ENCODE measurements at places on chromosomes 3 and 15. TPM values are rescaled to one million over a fixed set of nuclear protein-coding genes. Genes with fewer than 3 reads are reported as not detected.

CLRN1 gene
- total RNA-seq, result not detected

SCAMP5 gene
- total RNA-seq, result 0.43 TPM

CELSR3 gene
- total RNA-seq, result 1.4 TPM

SERPINI2 gene
- total RNA-seq, result not detected

LRRIQ4 gene
- 0.10 TPM for total RNA-seq

TTLL13 gene
- total RNA-seq, result 0.43 TPM

CYP1A1 gene
- not detected for total RNA-seq

LRRC31 gene
- not detected for total RNA-seq

INO80 gene
- 25.2 TPM for total RNA-seq

TNFSF10 gene
- 0.12 TPM for total RNA-seq

FBXO40 gene
- not detected for total RNA-seq

ADAMTS7 gene
- total RNA-seq, result 2.1 TPM

LIPC gene
- total RNA-seq, result not detected

BRPF1 gene
- 7.8 TPM for total RNA-seq

CKMT1A gene
- 1.2 TPM for total RNA-seq

XIRP1 gene
- total RNA-seq, result not detected

PPP4R2 gene
- 48.6 TPM for total RNA-seq

MYL3 gene
- not detected for total RNA-seq

ZFAND6 gene
- 81.4 TPM for total RNA-seq

RTP1 gene
- not detected for total RNA-seq

BFSP2 gene
- total RNA-seq, result not detected

PLSCR5 gene
- total RNA-seq, result not detected

KBTBD8 gene
- total RNA-seq, result 0.72 TPM

SCAPER gene
- 8.8 TPM for total RNA-seq

HES1 gene
- total RNA-seq, result 17.7 TPM

SPINK8 gene
- total RNA-seq, result not detected

LDHAL6B gene
- total RNA-seq, result not detected

TRANK1 gene
- total RNA-seq, result 1.9 TPM

GOLGA8F gene
- not detected for total RNA-seq

LEKR1 gene
- 0.35 TPM for total RNA-seq

SLC6A1 gene
- not detected for total RNA-seq

MRPS22 gene
- total RNA-seq, result 98.8 TPM

All from NCI-H460 (cell line).